LHCN-M2 (cell line): ENCODE measurements at places on chromosomes 2 and 18. TPM values are rescaled to one million over a fixed set of nuclear protein-coding genes. Genes with fewer than 3 reads are reported as not detected.

The NRBP1 gene
- 130 and 140 TPM in 2 replicates for total RNA-seq

The CD207 gene
- total RNA-seq, result not detected in 2 replicates

The GKN2 gene
- not detected in 2 replicates for total RNA-seq

- DNase-seq, result peak; percentile 34
These were observed 34.4 kb downstream of the ACYP2 start for GRCh38 chr2:54149638-54150441.

DNA sequence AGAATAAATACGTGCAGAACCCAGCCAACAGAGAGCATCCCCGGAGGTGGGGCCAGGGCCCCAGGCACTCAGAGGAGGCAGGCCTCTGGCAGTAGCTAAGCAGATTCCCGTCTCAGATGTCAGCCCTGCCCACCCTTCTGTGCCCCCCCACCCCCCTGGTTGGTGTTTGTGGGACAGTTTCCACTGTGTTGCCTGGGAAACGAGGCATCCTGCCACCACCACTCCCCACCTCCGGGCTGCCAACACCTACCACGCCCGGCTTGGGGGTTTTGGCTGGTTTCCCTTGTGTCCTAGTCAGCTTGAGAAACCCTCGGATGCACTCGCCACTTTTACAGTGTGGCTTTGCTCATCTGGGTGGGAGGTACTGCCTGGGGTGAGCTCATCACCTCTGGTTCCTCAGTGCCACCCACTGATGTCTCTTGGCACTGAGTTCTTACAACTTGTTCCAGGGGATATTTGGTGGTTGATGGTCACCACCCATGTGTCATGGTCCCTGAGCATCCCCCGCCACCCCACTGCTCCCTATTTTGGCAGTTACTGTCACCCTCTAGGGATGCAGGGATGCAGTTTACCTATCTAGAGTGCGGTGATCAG, 72.4 kb upstream of the YWHAQ start:
- peak; percentile 93 for DNase-seq

DNA sequence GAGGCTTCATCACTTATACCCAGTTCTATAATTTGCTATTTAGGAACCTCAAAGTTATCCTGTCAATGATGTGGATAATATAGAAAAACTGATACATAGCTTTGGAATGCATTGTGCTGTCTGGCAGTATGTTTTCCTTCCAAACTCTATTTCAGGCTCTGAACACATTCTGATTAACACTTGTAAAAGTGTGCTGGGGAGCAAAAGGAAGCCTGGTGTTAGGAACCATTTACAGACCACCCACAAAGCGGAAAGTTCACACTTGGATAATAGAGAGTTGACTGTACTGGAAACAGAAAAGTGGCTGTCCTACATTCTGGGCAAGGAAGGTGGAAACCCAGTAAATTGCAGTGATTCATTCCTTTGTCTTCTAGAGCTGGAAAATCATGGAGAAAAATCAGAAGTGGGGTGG, 114.5 kb upstream of the ZFP36L2 start:
- peak; percentile 47 for DNase-seq
